Erythroblast (primary cell): ENCODE measurements at places on chromosomes 5 and 9.

GRCh38 chr5:37370550-37370863 is 399 bp downstream of the NUP155 start:
- DNase-seq, result peak; percentile 50

DNA sequence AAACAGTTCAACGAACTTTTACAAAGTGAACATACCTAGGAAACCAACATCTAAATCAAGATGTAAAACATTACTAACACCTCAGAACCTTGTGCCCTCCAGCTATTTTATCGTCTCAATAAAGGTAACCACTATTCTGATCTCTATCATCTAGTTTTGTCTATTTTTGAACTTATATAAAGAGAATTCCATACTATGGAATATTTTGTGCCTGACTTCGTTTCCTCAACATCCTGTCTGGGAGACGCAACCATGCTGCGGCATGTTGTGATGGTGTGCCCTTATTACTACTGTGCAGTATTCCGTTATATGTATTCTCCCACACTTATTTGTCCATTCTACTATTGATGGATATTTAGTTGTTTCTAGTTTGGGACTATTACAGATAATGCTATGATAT is 99.2 kb downstream of the NR6A1 start:
- no peak for DNase-seq

DNA sequence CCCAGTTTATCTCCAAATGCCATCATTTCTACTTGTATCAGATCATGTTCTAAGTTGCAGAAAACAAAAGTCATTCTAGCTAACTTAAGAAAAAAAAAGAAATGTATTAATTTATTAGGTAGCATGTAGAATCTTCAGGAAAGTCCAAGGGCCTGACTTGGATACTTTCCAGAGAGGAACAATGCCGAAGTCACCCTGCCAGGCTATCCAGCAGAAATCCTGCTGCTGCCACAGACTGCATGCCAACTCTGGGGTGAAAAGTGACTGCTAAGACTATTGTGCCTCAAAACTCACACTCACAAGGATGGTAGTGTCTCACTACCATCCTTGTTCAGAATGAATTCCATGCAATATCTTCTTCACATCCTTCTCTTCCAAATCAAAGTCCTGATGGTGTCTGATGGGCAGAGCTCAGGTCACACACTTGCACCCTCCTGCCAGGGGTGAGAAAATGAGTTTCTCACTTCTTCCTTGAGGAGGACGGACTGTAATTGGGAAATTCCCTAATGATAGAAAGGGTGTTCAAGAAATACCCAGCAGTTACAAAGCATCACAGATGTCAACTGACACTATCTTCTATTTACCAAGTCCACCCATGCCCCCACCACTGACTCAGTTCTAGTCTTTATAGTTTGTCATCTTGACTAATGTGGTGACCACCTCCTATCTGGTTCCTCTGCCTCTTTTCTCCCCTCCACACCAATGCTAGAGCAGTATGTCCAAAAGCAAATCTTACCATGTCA is 279.4 kb downstream of the CWC27 start:
- no peak for DNase-seq

DNA sequence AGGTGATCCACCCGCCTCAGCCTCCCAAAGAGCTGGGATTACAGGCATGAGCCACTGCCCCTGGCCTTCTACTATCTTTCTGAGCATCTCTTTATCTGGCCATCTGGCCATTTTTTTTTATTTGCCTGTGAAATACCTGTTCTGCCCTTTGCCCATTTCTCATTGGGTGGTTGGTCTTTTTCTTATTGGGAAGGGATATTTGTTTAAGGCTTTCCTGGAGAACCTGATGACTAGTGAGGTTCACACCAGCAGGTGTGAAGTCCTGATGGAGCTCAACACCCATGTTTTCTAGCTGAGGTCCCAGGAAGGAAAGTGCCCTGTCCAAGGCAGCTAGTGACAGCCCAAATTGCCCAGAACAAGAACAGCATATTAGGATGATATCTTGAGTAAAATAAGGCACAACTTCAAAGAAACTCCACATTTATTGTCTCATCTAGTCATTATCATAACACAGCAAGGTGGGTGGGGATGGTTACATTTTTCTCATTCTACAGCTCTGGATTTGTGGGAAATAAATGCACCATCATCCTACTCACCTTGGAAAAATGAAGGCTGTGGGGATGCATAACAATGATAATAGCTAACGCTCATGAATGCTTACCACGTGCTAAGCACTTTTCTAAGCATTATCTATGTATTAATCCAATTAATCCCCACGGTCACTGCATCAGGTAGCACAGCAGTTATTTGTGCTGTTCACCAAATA is 20.3 kb downstream of the SLC36A3 start:
- no peak for DNase-seq

DNA sequence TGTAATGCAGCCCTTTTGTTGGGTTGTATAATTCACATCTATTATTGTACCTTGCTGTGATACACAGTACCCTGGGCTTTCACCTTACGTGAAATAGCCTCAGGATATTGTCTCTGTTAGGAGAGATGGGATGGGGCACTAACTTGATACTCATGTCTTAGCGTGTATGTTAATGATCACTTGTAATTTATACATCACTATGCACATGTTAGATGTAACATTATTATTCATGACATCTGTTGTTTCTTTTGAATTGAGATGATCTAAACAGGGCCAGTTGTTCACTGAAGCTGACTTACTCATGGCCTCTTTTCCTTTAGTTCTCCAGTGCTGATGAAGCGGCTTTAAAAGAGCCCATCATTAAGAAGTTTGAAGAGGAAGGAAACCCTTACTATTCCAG is 65.2 kb downstream of the MCCC2 start:
- no peak for DNase-seq

DNA sequence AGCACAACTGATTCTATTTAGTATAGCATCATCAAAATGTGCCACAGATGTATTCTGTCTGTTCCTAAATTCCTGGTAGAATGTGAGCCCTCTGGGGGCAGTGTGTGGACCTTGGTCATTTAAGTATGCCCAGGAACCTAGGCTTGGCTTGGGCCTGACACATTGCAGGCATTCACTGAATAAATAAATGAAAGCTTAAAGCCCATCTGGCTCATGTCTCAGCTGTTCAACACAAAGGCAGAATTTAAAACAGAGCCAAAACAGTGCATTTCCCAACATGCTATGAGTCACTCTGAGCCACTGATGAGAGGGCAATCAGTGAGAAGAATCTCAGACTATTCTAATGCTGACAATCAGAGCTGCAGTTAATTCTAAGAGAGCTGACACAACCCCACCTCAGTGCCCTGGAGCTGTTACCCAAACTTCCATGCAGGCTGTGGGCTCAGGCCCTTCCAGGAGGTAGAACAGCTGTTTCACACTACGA is 8.1 kb downstream of the FAM193B start:
- peak; percentile 41 for DNase-seq

DNA sequence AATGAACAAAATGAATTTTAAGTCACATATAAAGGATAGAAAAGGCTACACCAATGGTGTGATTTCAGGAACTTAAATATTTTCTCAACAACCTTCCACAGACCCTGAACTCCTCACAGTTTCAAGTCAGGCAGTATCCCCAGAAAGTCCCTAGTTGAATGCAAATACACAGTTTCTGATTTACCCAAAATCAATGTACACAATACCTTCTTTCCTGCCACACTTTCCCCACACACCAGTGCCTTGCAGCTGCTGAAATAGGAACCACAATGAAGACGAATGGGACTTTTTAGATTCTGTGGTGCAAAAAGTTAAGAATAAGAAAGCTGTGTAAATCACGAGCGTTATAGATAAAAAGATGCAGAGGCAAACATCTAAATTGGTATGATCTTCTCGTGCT is 552.4 kb upstream of the MEF2C start:
- DNase-seq, result no peak

GRCh38 chr5:28648108-28648507 is 1609.7 kb upstream of the CDH9 start:
- DNase-seq, result no peak

- DNase-seq, result peak; percentile 7
Measured at GRCh38 chr9:90124961-90125360, 517.7 kb downstream of the DIRAS2 start.

- no peak for DNase-seq
Measured at GRCh38 chr5:135747824-135748223, 86.6 kb upstream of the SLC25A48 start.

GRCh38 chr9:105050296-105050695 is 122.3 kb upstream of the ABCA1 start:
- no peak for DNase-seq

GRCh38 chr5:150272531-150272930 is 17.0 kb downstream of the CAMK2A start:
- DNase-seq, result no peak

DNA sequence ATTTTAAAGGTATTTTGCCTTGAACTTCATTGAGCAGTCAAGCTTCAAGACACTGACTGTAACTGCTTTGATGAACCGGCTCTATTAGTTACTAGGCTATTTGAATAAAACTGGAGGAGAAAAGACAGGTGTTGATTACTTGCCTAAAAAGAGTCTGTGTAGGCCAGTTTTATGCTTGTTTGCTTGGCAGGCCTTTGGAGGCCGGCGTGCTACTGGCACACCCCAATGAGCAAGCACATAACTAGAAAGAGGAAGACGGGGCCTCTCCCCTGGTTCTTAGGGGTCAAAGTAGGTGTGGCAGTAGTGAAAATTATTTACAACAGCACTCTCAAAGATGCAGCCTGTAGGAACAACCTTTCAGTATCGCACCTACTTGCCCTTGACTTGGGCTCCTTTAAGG is 2.1 kb upstream of the ZFR start:
- peak; percentile 18 for DNase-seq

DNA sequence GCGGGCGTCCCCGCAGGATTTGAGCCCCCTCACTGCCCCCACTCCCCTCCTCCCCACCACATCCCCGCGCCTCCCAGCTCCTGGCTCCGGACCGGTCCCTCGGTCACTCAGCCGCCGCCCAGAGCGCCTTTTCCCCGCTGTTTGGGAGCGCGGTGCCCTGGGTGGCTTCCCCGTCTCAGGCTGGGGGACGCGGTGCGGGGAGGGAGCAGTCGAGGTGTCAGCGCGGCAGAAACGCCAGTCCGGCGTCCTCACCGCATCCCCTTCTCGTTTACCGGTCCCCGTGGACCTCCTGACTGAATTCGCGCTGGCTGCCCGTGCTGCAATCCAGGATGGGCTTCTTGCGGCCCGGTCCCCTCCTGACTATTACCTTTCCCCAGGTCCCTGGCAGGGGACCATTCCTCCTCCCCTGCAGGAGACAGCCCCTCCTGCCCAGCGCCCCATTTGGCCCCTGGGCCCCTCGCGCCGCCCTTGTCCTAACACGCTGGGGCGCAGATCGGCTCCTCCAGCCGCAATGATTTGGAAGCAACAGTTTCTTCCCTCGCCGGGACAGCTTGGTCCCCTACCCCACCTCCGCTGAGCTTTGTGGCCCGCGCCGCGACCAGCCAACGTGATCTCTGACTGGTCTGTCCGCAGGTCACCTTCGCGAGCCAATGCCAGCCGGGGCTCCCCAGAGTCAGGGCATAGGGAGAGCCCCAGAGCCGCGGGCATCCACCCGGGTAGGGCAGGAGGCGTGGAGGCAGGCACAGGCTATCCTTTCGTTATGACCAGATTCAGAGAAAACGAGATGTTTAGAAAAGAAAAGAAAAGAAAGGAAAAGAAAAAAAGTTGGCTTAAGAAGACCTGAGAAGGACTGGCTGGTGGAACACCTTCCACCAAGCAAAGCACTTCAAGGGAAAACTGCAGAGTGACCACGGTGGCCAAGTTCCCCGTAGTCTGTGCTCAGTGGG is 1.2 kb downstream of the ANKRD33B start:
- no peak for DNase-seq

- DNase-seq, result no peak
Measured at GRCh38 chr5:92567831-92568450, 1013.1 kb downstream of the NR2F1-AS1 start.

DNA sequence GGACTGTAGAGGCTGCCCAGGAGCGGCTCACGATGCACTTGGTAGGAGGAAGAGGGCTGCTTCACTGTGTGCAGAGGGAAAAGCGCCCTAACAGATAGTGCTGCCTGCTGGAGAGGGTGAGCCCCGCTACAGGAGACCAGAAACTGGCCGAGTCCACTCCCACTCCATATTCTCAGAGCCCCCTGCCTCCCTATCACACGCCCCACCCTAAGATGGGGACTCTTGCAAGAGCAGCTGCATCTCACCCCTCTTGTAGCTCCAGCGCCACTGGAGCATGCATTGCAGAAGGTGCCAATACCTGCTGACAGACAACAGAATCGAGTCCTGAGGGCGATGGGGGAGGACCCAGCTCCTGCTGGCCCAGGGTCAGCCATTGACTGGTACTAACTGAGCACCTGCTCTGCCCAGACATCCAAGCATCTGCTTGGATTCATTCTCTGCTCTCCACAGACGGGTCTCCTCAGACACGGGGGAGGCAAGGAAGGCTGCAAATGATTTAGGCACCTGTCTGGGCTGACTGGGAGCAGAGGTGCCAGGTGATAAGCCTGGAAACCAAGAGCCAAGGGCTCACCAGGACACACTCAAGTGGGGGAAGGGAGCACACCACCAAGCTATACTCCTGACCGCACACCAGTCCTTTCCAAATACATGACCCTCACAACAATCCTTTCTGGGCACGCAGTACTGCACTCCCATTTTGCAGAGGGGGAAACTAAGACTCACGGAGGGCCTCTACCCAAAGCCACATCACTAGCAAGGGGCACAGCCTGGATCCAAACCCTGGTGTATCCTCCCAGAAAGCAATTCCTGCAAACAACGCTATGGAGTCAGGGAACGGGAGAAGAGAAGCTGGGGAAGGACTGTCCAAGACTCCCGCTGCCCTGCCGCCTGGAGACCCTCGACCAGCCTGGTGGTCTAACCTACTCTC is 1.6 kb downstream of the BICD2 start:
- peak; percentile 14 for DNase-seq

- no peak for DNase-seq
Measured at GRCh38 chr5:59621477-59621876, 272.0 kb downstream of the PDE4D start.

DNA sequence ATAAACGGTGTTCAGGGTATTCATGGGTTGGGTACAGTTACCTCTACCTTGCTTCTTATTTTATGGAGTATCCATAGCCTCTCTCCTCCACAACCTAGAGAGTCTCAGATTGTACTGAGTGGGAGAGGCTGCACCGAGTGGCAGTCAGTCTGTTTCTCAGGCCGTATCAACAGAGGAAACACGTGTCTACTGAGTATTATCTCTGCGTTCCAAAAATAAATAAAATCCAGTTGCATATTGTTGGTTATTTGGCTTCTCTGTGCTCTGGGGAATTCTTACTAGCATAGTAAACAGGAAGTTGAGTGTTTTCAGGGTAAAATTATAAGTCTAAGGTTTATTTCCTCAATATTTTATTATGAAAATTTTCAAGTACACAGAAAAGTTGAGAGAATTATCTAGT is 231.0 kb downstream of the ARHGEF28 start:
- DNase-seq, result no peak

DNA sequence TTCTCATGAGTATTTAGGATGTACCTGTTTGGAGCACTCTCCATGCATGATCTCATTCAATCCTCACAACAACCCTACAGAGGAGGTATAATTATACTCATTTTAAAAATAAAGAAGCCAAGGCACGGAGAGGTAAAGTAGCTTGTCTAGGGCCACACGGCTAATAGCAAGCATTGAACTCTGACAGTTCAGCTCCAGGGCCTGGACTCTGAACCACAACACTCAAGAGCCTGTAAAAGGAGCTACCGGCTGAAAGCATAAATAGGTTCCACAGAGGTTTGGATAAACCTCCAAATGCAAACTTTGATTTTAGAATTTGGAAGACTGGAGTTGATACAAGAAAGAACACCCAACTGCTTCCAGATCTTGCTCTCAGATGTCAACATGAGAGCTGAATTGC is 41.2 kb downstream of the ARHGEF37 start:
- no peak for DNase-seq

- DNase-seq, result no peak
Measured at GRCh38 chr9:17719053-17719452, 140.2 kb downstream of the SH3GL2 start.

- DNase-seq, result no peak
Measured at GRCh38 chr5:97165726-97166125, 17.3 kb downstream of the RIOK2 start.
